COR-L47 (cell line): ENCODE measurements at places on chromosomes 5 and 9.

DNA sequence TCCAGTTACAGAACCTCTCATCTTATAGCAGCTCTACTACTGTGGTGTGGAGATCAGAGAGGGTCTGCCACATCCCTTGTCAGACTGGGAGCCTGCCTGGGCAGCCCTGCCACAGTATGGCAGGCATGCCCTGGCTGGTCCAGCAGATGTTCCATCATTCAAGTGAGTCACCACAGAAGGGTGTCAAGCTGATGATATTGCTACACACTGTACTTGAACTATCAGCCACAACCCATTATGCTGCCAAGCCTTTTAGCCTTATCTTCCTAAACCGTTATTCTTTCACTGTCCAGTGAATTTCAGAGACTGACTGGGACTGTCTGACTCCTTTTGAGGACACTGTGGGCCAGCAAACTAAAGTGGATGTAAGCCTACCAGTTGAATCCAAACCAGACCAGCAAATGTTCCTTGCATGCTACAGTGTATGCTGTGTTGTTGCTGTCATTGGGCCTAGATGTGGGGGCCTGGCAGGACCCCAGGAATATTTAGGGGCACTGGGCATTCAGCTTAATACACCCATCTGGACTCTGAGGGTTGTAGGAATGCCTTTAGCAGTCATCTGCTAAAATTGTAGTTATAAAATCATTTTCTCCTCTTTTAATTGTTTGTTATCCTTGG, 202.6 kb downstream of the NR3C1 start:
- DNase-seq = no peak

GRCh38 chr5:82100303-82101077, 128.7 kb downstream of the ATG10 start:
- DNase-seq = no peak

- DNase-seq = no peak
Measured at GRCh38 chr5:26236936-26237335, 801.5 kb downstream of the CDH9 start.

DNA sequence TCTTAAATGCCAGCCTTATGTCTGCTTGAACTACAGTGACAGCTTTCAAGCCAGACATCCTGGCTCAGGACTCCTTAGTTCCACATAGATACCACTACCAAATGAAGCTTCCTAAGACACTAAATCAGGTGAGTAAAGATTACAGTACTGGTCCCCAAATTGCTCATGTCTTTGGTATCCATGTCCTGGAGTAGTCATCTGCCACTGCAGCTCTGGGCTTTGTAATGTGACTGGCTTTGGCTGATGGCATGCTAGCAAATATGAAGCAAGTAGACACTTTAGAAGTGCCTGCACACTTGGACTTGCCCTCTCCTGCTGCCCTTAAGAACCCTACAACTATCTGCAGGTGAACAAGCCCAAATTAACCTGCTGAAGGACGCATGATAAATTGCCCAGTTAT, 334.9 kb downstream of the BNC2 start:
- DNase-seq = no peak

DNA sequence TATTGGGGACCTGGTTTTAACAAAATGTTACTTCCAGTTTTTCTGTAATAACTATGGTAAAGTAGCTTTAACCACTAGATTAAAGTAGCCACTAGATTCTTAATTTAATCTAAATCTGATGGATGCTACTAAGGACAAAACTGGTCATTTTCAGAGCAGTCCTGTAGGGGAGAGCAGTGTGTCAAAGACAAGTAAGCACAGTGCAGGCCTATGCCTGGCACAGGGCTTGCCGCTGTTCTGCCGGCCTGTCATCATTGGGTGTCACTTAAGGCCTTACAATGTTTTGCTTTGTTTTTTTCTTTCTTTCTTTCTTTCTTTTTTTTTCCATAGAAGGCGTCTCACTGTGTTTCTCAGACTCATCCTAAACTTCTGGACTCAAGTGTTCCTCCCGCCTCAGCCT, 53.0 kb upstream of the NXNL2 start:
- no peak for DNase-seq

GRCh38 chr9:15553528-15553898, 670 bp downstream of the CCDC171 start:
- no peak for DNase-seq

DNA sequence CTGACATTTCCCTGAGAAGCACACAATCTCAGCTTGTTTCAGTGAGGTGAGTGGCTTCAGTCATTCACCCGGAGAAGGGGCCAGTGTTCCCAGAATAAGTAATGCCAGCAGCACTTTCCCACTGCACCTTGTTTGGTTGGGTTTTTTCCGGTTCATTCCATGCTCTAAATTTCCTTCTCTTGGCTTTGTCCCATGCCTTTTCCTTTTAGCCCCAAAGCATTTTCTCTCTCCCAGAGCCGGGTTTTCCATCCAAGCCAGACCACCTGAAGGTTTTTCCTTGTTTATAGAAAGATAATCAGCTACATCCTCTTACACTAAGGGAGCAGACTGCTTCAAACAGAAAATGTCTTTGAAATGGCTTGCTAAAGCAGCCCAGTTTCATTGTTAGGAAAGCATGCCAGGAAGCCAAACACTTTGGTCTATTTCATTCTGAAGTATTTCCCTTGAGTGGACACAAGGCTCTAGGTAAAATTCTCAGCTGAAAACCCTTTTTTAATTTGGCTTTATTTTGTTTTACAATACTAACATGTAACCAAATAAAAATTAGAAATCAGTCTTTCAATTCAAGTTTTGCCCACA, 501.6 kb downstream of the DTWD2 start:
- DNase-seq = no peak

DNA sequence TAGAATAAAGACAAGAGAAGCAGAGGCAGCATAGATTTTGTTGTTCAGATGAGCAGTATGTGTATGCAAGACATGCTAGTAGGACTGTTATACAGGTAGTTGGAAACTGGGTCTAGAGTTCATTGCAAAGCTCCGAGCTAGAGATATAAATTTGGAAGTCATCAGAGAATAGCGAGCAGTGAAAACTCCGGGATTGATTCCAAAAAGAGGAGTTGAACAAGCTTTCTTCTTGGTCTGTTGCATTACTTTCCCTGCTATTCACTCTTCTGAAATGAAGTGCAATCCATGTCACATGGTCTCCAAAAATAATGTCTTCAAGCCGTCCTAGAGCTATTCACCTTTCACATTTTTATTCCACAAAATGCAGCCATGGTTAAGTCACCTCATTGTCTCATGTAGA, 67.9 kb upstream of the ZNF462 start:
- no peak for DNase-seq

DNA sequence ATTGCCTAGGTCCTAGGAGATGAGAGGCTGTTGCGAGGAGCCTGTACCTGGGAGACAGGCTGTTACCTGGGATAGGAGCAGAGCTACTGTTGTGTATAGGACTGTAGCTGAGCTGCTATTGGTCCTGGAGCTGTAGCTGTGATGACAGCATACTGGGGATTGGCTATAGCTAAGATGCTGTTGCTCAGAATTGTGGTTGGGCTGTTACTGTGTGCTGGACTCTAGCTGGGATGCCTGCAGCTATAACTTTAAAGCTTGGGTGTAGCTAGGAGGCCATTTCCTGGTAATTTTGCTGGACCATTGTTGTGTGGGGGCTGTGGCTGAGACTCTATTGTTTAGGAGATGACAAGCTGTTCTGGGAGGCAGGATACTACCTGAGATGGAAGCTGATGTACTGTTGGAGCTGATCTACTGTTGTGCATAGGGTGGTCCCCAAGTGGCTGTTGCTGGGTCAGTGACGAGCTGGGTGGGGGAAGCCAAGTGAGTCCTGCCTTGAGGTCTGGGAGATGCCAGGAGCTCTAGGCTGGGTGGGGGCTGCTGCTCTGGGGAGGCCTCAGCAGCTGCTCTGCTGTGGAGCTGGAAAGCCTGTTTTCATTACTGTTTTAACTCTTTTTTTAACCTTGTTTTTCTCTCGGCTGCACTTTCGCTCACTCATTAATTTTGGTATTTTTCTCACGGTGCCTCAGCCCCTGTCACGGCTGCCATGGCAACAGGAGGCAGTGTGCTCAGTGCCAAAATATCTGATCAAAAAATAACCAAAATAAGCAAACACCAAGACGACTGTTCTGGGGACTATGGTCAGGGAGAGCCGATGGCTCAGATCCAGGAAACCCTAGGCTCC, 3.0 kb upstream of the PCDH1 start:
- DNase-seq = no peak
